ENCODE measurements at places on chromosomes 11 and 22. TPM values are rescaled to one million over a fixed set of nuclear protein-coding genes. Genes with fewer than 3 reads are reported as not detected.

SAA1 gene
- not detected for total RNA-seq

SCUBE1 gene
- total RNA-seq: not detected

IL17REL gene
- total RNA-seq: not detected

SCN4B gene
- not detected for total RNA-seq

APIP gene
- total RNA-seq: 18.2 TPM

APOC3 gene
- total RNA-seq: not detected

PANX2 gene
- 0.37 TPM for total RNA-seq

PSMC3 gene
- 145 TPM for total RNA-seq

PNPLA5 gene
- not detected for total RNA-seq
